Mucosa of gallbladder (tissue), 1 donor: ENCODE measurements at places on chromosomes 2 and 18. TPM values are rescaled to one million over a fixed set of nuclear protein-coding genes. Genes with fewer than 3 reads are reported as not detected.
A peak's percentile ranks its signal among the peaks of the same experiment; 100 is the strongest.

GRCh38 chr2:232843834-232844233, 26.2 kb upstream of the SNORC start:
- DNase-seq = no peak

GRCh38 chr18:68797871-68798270, at the start of gene CCDC102B:
Gene CCDC102B (plus strand): TSS chr18:68798080. CDS start chr18:68836764, 38,684 bp downstream.
- DNase-seq = no peak

- DNase-seq = no peak
Observed at GRCh38 chr2:28652217-28652616, 99.4 kb upstream of the PPP1CB start.

GRCh38 chr2:60391230-60391629, 162.2 kb downstream of the BCL11A start:
- DNase-seq = no peak

- no peak for DNase-seq
Observed at GRCh38 chr18:3175195-3175758, 44.5 kb downstream of the MYOM1 start.

- DNase-seq = no peak
Observed at GRCh38 chr2:120711694-120712093, 24.0 kb upstream of the GLI2 start.

- DNase-seq = peak; percentile 93
Observed at GRCh38 chr2:227759411-227760118, 13.9 kb downstream of the SCYGR8 start.

GRCh38 chr2:68548396-68548795, 81.0 kb downstream of the APLF start:
- DNase-seq = no peak

VIT gene
- 1.5 TPM for total RNA-seq

SERPINB3 gene
- not detected for total RNA-seq
